NCI-H1048 (cell line): ENCODE measurements at places on chromosomes 1 and 21.

DNA sequence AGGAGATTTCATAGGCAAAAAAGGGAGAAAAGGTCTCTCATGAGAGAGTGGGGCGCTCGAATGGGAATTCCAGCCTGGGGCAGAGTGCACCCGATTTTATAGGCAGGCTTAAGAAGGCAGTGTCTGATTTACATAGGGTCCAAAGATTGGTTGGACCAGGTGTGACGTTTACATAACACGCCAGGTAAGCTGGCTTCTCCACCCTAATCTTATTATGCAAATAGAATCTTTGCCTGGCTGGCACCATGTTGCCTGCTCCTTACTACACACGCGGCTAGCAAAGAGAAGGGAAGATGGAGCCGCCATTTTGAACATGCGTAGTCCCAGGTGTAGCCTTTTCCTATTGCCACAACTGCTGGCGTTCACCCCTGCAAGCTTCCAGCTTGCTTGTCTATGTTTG is 103.7 kb downstream of the SLC16A1 start:
- DNase-seq: peak; percentile 70

- no peak for DNase-seq
These were observed 101.1 kb downstream of the ADARB1 start for GRCh38 chr21:45175326-45176095.

DNA sequence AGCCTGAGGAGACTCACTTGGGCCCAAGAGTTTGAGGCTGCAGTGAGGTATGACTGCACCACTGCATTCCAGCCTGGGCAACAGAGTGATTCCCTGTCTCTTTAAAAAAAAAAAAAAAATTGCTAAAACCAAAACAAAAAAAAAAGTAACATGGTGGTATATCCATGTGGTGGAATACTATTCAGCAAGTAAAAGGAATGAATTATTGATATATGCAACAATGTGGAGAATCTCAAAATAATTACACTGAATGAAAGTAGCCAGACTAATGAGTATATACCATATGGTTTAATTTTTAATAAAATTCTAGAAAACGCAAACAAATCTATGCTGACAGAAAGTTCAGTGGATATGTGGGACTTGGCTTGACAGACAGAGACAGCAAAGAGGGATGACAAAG is 80.3 kb upstream of the DMRTA2 start:
- DNase-seq: no peak

- DNase-seq: no peak
These were observed 42.4 kb downstream of the CHD5 start for GRCh38 chr1:6137758-6138157.

DNA sequence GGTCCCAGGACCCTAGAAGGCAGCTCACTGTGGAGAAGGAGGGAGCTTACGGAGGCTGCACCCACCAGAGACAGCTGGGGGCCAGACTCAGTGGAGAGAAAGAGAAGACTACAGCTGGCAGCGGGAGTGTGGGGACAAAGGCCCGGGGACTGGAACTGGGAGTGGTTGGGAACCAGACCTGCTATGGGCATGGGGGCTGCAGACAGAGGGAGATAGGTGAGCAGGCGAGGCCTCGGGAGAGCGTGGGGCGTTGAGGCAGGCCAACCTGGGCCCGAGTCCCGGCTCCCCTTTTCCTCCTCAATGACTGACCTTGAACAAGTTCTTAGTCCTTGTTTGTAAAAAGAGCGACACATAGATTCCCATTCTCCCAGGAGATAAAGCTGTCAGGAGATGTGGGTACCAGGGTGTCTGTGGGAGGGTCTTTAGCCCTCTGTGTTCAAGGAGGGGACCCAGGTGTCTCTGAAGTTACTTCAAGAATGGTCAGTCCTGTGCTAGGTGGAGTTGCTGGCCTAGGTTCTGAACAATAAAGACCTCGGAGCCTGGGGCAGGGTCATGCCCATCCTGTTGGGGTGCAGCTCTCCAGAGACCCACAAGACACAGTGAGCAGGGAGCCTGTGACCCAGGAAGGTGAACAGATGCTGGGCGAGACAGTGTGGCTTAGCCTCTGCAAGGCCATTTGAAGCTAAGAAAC is 87.9 kb downstream of the ITPKB start:
- DNase-seq: no peak

GRCh38 chr1:185046668-185047067 is 1.3 kb downstream of the RNF2 start:
- no peak for DNase-seq

DNA sequence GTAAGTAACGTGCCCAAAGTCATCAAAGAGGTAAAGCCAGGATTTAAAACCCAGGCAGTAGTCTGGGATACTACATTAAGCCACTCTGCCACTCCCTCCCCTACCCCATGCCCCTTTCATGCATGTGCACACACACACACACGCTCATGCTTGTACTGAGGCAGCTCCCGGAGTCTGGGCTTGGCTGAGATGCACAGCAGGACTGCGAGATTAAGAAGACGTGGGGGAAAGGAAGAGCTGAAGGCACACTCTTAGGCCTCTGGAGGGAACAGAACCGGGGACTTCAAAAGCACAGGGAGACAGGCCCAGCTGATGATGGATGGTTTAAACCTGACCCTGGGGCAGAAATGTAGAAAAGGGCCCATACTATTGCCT is 98.3 kb downstream of the GLIS1 start:
- DNase-seq: no peak

DNA sequence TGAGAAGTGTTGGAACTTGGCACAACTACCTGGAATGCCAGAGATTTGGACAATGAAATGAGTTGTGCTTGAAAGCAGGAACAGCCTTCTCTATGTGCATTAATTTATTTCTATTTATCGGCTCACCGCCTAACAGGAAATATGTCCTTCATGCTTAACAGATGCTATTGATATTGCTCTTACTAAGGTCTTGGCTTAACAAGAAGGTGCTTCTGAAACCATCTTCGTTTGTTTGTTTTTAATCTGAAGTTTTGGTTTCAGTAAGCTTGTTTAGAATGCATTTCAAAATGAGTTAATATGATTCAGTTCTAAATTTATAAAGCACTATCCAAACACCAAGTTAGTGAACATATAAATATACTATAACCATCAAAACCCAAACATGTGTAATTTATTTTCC is 898.3 kb upstream of the B3GALT2 start:
- no peak for DNase-seq

DNA sequence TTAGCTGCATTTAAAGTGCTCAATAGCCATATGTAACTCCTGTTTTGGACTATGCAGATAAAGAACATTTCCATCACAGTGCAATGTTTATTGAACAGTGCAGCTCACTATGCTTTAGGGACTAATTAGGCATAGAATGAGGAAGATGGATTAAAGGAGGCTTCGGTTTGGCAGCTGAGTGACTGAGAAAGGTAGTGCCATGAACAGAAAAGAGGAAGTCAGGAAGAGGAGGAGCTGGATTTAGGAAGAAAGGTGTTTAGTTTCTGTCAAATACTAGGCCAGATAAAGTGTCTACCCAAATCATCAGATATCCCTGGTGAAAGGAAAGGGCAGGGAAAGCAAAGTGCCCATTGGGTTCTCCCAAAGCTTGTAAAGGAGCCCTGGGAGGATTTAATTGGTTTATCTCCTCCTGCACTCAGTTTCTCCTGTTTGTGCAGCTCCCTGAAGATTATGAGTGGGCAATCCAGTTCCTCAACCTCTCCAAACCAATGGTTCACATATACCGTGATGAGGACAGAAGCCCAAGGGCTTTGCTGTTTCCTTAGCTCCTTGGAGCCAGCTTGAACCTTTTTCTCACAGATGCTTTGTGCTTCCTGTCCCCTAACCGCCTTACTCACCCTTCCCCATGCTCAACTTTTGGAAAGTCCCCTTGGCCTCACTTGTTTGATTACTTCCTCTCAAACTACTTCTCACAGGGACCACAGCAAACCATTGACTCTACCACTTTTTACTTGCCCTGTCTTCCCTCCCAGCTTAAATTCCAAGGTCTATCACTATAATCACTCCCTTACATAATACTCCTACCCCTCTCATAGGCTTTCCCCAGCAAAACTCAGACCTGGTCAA is 3.5 kb upstream of the RAP1A start:
- DNase-seq: no peak

DNA sequence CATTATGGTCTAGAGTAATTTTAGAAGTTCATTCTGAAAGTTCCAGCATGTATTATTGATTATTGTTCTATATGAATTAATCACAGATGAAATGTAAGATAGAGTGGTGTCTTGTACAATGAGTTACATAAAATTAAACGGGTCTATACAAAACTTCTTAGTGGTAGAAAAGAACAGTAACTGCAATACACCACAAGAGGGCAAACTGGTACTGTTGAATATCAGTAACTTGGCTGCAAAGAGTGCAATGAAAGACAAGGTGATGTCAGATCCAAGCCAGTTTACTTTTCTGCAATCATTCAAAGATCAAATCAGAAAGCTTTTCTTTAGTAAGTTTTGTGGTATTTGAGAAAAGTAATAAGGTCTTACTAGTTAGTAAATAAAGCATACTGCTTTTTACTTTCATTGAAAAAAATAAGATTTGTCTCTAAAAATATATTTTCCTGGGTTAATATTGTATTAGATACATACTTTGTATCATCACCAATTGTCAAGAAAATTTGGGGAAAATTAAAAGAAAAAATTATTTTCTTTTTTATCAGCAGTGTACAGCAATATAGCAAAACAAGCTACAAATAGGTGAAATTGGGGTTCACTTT is 66.4 kb upstream of the BTG3 start:
- no peak for DNase-seq

DNA sequence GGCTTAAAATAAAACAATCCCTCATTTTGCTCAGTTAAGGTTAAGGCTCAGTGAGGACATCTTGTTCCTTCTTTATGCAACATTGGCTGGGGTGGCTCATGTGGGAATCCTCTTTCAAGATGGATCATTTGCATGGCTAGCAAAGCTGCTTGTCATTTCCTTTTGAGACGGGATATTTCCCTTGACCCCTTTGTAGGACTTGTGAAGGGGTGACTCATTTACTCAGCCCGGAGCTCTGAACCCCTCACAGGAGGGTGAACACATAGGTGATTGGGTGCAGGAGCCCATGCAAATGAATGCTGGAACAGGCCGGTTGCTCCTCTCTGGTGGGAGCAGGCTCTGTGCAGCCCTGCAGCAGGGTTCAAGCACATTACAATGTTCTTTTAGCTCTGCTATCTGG is 15.8 kb upstream of the C8A start:
- DNase-seq: no peak

DNA sequence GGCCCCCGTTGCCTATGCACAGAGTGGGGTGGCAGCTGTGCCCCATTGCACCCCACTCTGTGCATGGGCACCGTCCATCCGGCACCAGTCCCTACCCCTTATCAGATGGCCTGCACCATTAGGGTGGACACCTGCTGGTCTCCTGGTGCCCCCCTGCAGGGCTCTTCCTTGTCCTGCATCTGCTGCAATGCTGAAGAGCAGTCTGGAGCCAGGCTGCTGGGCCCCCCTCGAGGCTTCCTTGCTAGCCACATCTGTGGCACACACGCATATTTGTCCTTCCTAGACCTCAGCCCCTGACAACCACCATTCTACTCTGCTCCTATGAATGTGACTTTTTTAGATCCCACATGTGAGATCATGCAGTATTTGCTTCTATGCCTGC is 56.4 kb downstream of the COL18A1 start:
- DNase-seq: no peak

- no peak for DNase-seq
These were observed 37.5 kb downstream of the ELAPOR1 start for GRCh38 chr1:109151146-109151990.

GRCh38 chr1:113275083-113275482 is 115.2 kb upstream of the MAGI3 start:
- no peak for DNase-seq

- DNase-seq: no peak
These were observed 9.8 kb downstream of the C8A start for GRCh38 chr1:56864430-56864829.

- no peak for DNase-seq
These were observed 37.7 kb upstream of the TMEM125 start for GRCh38 chr1:43232074-43232473.

- no peak for DNase-seq
These were observed 8.0 kb upstream of the RNPC3 start for GRCh38 chr1:103517380-103518047.

DNA sequence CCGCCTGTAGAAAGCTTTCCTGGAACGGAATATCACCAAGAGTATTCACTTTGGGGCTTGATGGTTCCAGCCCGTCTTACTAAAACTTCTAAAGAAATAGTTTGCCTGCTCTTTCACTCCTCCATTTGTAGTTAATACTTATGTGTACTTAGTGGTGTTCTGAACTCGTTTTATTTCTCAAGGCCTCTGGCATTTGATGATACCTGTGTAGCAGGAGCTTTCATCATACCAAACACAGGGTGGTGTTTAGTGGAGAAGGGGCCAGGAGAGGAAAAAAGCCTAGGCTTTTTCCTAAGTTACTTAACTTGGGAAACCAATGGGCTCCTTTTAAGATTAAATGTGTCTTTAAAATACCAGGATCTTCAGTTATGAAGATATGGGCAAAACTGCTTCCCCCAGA is 74.3 kb downstream of the RPS6KA1 start:
- DNase-seq: no peak

DNA sequence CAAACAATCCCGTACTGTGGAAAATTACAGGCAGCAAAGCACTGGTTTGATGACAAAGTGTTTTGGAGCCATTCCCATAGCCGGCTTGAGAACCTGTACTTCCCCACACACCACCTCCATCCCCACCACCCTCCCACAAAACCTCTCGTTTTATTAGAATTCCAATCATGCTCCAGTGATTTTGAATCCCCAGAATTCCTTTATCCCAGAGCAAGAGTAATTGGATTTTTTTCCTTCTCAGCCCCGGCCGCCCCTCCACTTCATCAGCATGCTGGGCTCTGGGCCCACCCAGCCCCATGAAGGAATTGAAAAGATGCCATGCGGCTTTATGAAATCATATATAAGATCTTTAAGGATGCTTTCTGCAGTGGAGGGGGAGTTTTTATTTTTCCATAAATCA is 136.6 kb downstream of the OMA1 start:
- DNase-seq: no peak

GRCh38 chr1:245156736-245157505 is 2.1 kb downstream of the KIF26B start:
- DNase-seq: no peak

DNA sequence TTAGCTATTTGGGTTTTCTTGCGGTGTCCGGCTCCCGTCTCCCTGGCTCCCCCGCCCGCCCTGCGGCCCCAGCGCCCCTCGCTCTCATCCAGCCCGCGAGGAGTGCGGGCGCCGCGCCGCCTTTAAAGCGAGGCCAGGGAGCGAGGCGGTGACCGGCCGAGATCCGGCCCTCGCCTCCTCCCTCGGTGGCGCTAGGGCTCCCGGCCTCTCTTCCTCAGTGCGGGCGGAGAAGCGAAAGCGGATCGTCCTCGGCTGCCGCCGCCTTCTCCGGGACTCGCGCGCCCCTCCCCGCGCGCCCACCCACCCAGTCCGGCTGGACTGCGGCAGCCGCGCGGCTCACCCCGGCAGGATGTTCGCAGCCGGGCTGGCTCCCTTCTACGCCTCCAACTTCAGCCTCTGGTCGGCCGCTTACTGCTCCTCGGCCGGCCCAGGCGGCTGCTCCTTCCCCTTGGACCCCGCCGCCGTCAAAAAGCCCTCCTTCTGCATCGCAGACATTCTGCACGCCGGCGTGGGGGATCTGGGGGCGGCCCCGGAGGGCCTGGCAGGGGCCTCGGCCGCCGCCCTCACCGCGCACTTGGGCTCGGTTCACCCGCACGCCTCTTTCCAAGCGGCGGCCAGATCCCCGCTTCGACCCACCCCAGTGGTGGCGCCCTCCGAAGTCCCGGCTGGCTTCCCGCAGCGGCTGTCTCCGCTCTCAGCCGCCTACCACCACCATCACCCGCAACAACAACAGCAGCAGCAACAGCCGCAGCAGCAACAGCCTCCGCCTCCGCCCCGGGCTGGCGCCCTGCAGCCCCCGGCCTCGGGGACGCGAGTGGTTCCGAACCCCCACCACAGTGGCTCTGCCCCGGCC is 492 bp downstream of the HLX start:
- DNase-seq: no peak

- DNase-seq: no peak
These were observed 5.4 kb upstream of the ADORA1 start for GRCh38 chr1:203122159-203122558.
